Endodermal cell (in vitro differentiated cells): ENCODE measurements at places on chromosomes 4 and X. TPM values are rescaled to one million over a fixed set of nuclear protein-coding genes. Genes with fewer than 3 reads are reported as not detected.

Gene CT45A1
- not detected in 2 replicates for total RNA-seq

- H3K27ac ChIP-seq = no peak overlapping the region
- no peaks in the 10 kb centered on the region for H3K27me3 ChIP-seq
- H3K36me3 ChIP-seq = no peaks in the 10 kb centered on the region
- H3K4me1 ChIP-seq = no peaks in the 10 kb centered on the region
These were observed 43.2 kb downstream of the SLC9A6 start for GRCh38 chrX:136028383-136028984.

DNA sequence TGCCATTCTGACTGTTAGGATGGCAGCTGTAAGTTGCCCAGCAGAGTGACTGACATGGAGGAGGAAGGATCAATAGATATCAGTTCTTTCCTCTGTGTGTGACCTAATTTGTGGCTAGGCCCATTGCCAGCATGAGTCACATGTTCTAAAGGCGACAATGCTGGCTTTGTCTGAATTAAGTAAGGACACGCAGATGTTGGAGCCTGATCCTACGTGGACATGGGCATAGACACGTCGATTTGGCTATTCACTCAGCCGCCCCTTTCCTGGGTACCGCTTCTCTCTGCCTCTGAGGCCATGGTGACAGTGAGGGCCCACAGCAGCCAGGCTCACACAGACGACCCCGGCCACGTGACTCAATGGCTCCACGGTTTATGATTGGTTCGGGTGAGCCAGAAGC, 16.3 kb downstream of the PROM1 start:
- H3K27me3 ChIP-seq = no peaks in the 10 kb centered on the region
- no peak overlapping the region for H3K4me3 ChIP-seq
- no peaks in the 10 kb centered on the region for H3K36me3 ChIP-seq
- no peaks in the 10 kb centered on the region for H3K4me1 ChIP-seq
- no peak overlapping the region for H3K27ac ChIP-seq

DNA sequence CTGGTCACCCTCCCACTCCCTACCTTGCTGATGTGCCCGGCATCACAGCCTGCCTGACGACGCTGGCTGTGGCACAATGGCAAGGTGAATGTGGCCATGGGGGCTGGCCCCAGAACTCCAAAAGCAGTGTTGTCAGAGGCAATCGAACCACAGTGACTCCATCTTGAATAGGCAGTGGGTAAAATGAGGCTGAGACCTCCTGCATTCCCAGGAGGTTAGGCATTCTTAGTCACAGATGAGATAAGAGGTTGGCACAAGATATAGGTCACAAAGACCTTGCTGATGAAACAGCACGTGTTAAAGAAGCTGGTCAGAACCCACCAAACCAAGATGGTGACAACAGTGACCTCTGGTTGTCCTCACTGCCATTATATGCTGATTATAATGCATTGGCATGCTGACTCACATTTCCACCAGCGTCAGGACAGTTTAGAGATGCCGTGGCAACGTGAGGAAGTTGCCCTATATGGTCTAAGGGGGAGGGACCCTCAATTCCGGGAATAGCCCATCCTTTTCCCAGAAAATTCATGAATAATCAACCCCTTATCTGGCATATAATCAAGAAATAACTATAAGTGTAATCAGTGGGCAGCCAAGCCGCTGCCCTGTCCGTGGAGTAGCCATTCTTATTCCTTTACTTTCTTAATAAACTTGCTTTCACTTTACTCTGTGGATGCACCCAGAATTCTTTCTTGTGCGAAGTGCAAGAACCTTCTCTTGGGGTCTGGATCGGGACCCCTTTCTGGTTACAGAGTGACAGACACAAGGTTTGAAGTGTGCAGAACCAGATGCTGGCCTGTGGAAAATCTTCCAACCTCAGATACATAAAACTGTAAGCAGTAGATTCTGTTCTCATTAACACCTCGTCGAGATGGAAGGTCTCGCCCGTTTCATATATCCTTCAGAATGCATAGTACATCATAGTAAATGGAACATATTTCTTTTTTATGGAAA, 26.8 kb upstream of the CLDN24 start:
- peaks cover 6% of the 10 kb centered on the region for H3K4me1 ChIP-seq
- H3K27ac ChIP-seq = no peak overlapping the region
- DNase-seq = no peak
- no peak overlapping the region for H3K4me3 ChIP-seq
- H3K36me3 ChIP-seq = no peaks in the 10 kb centered on the region

DNA sequence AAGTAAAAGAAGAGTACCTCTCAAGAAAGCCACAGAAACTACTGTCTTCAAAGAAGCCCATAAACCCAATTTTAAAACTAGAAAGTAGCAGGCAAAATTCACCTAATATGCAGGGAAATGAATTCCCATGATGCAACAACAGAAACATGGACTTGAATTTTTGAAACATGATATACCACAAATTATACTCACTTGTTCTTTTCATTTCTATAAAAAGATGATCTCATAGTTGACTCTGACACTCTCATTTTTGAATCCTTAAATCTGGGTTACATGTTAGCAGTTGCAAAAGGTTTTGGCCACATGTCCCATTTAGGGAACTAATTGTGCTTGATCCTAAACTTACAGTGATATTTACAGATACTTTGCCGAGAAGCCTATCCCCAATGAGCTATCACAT, 1130.8 kb downstream of the FAT4 start:
- H3K4me3 ChIP-seq = no peak overlapping the region
- H3K27ac ChIP-seq = no peak overlapping the region
- no peaks in the 10 kb centered on the region for H3K36me3 ChIP-seq
- no peaks in the 10 kb centered on the region for H3K27me3 ChIP-seq

Gene PRMT9
- 14.5 and 15.3 TPM in 2 replicates for total RNA-seq

Gene MAP3K15
- 2.3 and 2.9 TPM in 2 replicates for total RNA-seq

- no peak overlapping the region for H3K27ac ChIP-seq
- H3K36me3 ChIP-seq = no peaks in the 10 kb centered on the region
- DNase-seq = no peak
- H3K4me1 ChIP-seq = no peaks in the 10 kb centered on the region
These were observed 7.4 kb downstream of the FATE1 start for GRCh38 chrX:151723156-151723760.

- H3K27ac ChIP-seq = no peak overlapping the region
- H3K4me3 ChIP-seq = no peak overlapping the region
- no peaks in the 10 kb centered on the region for H3K27me3 ChIP-seq
- DNase-seq = no peak
- no peaks in the 10 kb centered on the region for H3K36me3 ChIP-seq
These were observed 676.1 kb upstream of the ATOH1 start for GRCh38 chr4:93152491-93152890.

- peaks cover 37% of the 10 kb centered on the region for H3K36me3 ChIP-seq
- peaks cover 8% of the 10 kb centered on the region for H3K27me3 ChIP-seq
- H3K4me1 ChIP-seq = no peaks in the 10 kb centered on the region
- peak; percentile 85 for DNase-seq
- H3K4me3 ChIP-seq = peak within 1 kb of the TSS; percentile 88
These were observed at the start of gene TRO for GRCh38 chrX:54920610-54921426. Gene TRO (plus strand): TSS chrX:54920824. CDS start chrX:54922247, 1,423 bp downstream.
